ENCODE measurements at places on chromosomes 2 and 18.

- DNase-seq = no peak
These were observed 448.7 kb downstream of the CMPK2 start for GRCh38 chr2:6417050-6417449.

- no peak for DNase-seq
These were observed 31.9 kb downstream of the PKP4 start for GRCh38 chr2:158488442-158489216.

DNA sequence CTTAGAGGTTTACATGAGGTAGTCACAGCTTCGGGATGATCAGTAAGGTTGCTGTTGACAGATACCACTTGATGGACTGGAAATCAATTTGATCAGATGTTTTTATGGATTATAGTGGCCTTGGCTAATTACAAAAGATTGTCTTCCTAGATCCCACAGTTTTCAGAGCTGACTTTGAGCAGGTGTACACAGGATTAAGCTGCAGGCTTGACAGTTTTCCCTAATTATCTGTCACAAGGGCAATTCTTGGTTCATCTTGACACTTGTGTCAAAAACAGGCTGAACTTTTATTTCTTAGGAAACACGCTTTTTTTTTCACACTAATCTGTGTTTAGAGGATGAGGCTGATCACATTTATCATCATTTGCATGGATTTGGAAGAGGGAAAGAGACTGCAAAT, 824.0 kb upstream of the PIK3C3 start:
- DNase-seq = no peak

DNA sequence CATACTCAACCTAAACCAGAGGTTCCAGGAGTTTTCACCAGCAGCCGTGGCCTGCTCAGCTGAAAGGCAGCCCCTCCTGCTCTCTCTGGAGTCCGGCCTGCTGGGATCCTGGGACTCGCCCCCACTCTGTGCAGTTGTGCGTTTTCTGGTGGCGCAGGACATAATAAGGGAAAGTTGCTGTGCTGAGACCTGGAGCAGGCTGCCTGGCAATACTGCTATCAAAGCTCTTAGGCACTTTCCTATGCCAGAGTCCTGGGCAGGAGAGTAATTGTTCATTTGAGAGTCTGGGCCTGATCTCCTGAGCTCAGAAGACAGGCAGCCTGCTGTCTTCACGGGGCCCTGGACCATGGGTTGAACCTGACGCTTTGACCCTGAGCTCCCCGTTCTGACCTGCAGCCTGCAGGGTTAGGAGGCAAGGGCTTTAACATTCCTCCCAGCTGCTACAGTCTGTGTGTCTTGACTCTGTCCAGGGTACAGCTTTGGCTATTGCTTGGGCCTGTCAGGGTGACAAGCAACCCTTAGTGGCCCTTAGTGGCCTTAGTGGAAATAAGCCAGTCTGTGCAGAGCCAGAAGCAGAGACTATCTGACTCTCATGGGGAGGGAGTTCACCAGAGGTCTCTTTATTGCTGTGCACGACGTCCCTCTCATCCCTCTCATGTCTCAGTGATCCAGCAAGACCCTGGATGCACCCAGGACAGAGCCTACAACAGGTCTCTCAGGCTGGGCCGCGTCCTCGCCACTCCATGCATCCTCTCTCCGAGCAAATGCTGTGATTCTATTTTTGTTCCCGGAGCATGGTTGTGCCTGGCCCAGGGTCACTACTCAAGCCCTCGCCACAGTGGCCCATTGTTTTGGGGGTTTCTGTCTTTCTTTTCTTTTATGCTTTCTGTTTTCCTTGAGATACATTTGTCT, 60.6 kb downstream of the ACKR3 start:
- DNase-seq = no peak

DNA sequence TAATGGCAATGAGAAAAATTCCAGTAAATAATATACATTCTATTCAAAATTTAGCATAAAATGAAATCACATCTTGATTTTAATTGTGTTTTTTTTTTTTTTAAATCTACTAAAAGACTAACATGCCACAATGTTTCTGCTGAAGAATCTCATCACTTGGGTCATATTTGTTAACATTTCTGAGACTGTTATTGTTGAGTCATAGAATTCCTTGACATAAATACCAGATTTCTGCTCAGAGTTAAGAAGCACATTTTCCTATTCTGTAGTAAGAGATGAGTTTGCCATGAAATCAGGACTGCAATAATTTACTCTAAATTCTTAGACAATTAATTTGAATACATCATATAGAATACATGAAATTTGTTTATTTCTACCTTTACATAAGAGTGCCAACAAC, 154.9 kb upstream of the KYNU start:
- no peak for DNase-seq

DNA sequence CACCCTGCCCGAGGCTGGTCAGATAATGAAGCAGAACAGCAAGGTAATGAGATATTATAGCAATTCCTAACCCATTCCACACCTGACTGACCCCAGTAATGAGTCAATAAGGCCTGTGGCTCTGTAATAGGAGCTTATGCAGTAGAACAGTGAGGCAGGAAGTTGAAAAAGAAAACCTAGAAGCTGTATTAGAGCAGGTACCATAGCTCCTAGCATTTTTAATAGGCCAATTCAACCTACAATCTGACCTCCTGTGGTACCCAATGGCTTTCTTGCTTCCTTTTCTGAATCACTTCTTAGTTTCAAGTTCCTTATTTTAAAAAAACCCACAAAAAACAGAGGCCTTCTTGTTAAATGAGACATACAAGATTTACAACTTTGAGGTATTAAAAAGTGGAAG, 43.6 kb upstream of the MAP2 start:
- peak; percentile 88 for DNase-seq

GRCh38 chr2:178844269-178844668, 37.0 kb upstream of the TTN start:
- DNase-seq = peak; percentile 27

DNA sequence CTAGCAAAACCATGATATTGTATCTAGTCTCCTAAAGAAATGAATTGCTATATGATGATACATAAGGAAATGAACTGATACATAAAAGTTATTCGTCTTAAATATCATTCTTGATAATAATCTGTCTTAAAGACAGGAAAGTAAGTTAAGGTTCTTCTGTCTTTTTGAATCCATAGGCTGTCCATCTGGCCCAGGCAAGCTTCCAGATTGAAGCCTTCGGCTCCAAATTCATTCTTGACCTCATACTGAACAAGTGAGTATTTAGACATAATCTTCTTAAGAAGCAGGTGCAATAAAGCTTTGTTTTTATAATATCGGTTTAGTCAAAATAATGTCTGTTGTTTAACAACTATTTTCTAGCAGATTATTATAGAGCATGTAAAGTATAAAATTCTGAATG, 37.7 kb downstream of the ADAM23 start:
- DNase-seq = no peak

GRCh38 chr2:60553495-60554073, at the start of gene BCL11A:
BCL11A (minus strand) TSS chr2:60553654; CDS start chr2:60553270, 384 bp downstream.
- peak; percentile 94 for DNase-seq

DNA sequence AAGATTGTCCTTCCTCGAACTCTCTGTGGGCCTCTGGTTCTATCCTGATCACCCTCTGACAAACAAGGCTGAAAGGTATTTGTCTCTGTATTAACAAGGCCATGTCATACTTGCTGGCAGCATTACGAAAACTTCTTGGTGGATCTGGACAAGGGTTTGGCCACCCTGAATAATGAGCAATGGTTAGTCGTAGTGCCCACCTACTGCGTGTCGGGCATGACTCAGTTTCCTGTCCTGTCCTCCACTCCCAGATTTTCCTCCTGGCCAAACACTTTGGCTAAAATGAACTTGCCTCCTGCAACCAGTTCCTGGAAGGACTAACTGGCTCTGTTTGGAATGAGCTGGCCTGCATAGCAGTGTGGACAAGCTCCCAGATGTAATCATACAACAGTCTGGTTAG, 198.5 kb upstream of the SMIM21 start:
- no peak for DNase-seq

GRCh38 chr2:223528036-223528435, 74.1 kb downstream of the SCG2 start:
- DNase-seq = no peak

- DNase-seq = peak; percentile 71
These were observed 20.8 kb upstream of the TMX3 start for GRCh38 chr18:68735483-68736343.

DNA sequence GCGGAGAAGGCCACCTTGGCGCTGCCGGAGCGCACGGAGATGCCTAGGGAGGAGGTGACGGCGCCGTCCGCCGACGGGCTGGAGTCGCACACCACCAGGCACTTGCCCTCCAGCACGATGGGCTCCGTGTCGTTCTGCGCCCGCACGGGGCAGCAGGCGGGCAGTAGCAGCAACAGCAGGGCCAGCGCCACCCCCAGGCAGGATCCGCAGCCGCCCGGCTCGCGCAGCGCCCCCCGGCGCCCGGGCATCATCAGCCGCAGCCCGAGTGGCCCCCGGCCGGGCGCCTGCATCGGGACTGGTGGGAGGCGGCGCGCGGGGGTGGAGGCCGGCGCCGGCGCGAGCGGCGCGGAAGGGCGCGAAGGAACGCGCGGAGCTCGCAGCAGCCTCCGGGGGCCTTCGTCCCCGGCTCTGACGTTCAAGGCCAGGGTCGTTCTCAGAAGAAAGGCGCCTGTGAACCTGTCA, 2.2 kb downstream of the CBLN2 start:
- DNase-seq = peak; percentile 78

GRCh38 chr2:191660575-191660974, 17.4 kb upstream of the NABP1 start:
- DNase-seq = no peak
